Inflammatory macrophage treated with lipopolysaccharide for 1 hour (primary cell): ENCODE measurements at places on chromosomes 2 and 18.

GRCh38 chr2:205535001-205535400 lies 147.3 kb upstream of the NRP2 start:
- DNase-seq: no peak

DNA sequence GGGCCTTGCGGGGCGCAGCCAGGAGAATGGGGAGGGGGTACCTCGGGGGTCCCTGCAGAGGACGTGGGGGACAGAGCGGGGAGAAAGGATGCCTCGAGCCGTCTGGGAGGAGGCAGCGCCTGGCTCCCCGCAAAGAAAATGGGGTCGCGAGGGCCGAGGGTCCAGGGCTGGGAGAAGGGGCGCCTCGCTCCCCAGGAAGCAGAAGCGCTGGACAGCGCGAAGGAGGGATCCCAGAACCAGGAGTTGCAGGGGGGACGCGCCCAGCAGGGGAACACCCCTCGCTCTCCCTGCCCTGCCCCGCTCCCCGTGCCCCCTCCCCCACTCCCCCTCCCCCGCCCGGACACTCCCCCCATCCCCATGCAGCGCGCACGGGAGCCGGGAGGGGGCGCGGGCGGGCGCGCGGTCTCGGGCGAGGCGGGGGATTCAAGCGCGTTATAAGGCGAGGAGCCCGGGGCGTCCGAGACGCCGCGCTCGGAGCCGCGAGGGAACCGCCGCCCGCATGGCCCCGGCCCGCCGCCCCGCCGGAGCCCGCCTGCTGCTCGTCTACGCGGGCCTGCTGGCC lies at the start of gene ERFE:
Gene ERFE, plus strand, starts transcription at position 462 of the 562 bp plus-strand sequence. Its CDS starts 38 bp downstream, at position 500.
- DNase-seq: no peak

- DNase-seq: no peak
Measured at GRCh38 chr2:199902486-199903110, 8.5 kb upstream of the C2orf69 start.

DNA sequence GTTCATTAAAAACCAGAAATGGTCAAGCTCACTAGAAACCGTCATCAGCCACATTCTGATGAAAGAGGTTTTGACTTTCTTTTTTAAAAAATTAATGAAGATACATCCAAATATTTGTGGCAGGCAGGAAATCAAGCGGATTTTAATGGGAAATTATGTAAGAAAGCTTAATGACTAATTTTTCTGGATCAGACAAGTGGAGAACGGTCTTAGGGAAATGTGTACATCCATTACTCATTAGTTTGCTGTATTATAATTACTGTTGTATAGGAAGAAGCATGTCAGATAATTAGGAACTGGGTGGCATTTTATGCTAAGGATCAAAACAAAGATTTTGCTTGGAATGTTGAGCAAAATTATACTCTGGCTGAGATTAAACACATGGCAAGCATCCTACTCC lies 39.4 kb downstream of the AGAP1 start:
- DNase-seq: no peak

- DNase-seq: no peak
Measured at GRCh38 chr2:133362061-133362476, 206.2 kb downstream of the NCKAP5 start.

- no peak for DNase-seq
Measured at GRCh38 chr2:201872591-201872990, 66.3 kb downstream of the CDK15 start.

DNA sequence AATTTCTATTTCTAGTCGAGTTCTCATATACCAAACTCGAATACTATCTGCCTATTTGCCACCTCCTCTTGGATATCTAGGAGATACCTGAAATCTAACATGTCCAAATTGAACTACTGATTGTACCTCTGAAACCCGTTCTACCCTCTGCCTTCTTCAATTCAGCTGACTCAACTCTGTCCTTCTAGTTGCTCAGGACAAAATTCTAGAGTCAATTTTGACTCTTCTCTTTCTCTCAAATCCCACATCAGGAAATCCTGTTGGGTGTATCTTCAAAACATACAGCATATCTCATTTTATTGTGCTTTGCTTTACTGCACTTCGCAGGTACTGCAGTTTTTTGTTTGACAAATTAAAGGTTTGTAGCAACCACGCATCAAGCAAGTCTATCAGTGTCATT lies 137.8 kb downstream of the ZAP70 start:
- DNase-seq: no peak

DNA sequence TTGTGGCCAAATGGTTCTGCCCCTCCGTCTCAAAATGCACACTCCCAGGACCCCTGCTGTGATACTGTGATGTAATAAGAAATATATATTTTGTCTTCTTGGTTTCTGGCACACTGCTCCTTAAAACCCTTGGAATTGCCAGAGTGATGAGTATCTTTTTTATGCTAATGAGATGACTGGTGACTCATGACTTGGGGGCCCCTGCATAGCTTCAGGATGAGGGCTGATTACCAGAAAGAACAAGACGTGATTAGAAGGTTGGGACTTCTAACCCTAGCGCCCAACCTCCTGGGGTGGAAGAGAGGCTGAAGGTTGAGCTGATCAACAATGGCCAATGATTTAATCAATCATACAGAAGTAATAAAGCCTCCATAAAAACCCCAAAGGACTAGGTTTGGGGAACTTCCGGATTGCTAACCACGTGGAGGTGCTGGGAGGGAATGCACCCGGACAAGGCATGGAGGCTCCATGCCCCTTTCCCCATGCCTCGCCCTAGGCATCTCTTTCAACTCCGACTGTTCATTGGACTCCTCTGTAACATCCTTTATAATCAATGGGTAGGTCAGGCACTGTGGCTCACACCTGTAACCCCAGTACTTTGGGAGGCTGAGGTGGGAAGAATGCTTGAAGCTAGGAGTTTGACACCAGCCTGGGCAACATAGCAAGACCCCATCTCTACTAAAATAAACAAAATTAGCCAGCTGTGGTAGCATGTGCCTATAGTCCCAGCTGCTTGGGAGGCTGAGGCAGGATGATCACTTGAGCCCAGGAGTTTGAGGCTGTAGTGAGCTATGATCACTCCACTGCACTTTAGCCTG lies 89.1 kb downstream of the HS1BP3 start:
- no peak for DNase-seq

DNA sequence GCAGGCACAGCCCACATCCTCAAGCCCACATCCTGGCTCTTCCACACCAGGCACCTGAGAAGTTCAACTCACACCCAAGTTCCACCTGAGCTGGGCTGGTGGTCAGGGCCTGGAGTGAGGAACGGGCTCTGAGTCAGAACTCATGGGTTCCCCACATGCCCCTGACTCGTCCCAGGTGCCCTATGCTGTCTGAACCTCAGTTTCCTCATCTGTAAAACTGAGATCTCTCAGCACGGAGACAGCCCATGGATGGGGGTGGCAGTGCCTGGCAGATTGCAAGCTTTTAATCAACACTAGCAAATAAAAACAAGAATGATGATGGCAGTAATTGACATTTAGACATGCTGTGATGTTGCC lies 307.8 kb downstream of the NDUFA10 start:
- DNase-seq: no peak
